Stimulated activated CD8-positive, alpha-beta memory T cell treated with anti-CD3 and anti-CD28 coated beads, Interleukin-12 subunit alpha, Interleukin-12 subunit beta, amount 100 ng/mL, for 4 hours (primary cell): ENCODE measurements at places on chromosomes 1 and 21.

DNA sequence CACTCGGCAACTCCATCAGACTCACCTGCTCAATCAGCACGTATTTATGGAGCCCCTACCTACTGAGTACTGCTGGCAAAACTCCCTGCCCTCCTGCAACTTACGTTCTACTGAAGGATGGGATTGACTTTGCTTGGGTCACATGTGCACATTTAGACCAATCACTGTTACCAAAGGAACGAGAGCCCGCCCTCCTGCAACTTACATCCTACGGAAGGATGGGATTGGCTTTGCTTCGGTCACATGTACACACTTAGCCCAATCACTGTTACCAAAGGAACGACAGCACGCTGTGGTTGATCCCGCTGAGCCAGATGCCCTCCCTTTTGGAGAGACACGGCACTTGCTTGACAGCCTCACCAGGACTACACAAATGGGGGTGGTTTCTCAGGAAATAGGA is 46.0 kb downstream of the UBIAD1 start:
- no peak for DNase-seq

DNA sequence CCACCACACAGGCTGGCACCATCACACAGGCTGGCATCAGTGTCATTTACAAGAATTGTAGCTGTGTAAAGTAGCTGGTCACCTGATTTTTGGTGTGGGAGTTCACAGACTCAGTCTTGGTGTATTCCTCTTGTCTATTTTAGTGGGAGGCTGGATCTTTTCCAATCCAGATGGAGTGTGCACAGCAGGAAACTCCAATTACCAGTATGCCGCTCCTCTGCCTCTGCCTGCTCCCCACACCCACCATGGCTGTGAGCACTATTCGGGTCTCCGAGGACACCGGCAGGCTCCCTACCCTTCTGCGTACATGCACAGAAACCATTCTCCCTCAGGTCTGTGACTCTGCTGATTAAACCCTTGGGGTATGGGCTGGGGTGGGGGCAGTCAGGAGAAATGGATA is 24.2 kb downstream of the TBX19 start:
- DNase-seq, result no peak

DNA sequence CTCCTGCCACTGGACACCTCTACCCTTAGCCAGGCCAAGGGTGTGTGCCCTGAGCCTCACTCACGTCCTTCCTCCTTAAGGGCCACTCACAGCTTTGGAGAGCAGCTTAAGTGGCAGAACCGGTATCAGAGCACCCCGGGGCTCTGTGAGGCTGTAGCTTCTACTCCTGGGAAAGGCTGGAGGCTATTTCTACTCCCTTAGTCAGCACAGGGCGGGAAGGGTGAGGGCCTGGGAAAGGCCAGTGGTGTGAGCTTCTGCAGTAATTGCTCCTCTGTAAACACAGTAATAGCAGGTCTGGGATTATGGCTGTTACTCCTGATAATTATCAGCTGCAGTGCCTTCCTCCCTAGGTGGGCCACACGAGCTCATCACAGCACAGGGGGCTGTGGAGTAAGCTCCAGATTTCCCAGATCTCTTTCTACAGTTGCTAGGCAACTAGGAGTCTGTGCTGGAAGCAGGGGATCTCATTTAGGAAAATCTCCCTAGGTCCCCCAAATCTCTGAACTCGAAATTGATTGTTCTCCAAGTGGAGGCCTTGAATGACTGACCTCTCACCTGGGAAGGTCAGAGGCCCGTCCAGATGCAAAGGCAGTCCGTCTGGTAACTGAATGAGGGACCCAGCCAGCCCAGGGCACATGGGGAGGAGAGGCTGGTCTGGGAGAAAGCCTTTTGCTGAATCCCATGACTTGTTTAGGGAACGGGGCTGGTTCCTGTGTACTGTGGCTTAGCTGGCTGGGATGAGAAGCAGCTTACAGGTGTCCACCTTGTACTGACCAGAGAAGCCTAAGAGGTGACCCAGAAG is 29.3 kb downstream of the IER5 start:
- no peak for DNase-seq

GRCh38 chr1:54649130-54649898 is 7.7 kb downstream of the MROH7 start:
- DNase-seq, result no peak

DNA sequence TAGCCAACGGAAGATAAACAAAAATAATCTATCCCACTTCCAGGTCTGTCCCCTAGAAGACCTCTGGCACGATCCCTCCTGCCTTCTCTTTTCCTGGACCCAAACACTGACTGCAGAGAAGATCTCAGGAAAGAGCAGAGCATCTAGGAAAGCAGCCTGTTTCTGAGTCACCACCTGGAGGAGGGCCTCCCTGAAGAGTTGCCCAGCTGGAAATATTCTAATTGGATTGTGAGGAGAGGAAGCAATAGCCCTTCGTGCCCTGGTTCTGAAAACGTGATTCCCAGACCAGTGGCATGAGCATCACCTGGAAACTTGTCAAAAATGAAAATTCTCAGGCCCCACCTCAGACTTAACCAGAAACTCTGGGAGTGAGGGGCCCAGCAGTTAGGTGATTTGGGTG is 411.1 kb downstream of the SETD4 start:
- no peak for DNase-seq

DNA sequence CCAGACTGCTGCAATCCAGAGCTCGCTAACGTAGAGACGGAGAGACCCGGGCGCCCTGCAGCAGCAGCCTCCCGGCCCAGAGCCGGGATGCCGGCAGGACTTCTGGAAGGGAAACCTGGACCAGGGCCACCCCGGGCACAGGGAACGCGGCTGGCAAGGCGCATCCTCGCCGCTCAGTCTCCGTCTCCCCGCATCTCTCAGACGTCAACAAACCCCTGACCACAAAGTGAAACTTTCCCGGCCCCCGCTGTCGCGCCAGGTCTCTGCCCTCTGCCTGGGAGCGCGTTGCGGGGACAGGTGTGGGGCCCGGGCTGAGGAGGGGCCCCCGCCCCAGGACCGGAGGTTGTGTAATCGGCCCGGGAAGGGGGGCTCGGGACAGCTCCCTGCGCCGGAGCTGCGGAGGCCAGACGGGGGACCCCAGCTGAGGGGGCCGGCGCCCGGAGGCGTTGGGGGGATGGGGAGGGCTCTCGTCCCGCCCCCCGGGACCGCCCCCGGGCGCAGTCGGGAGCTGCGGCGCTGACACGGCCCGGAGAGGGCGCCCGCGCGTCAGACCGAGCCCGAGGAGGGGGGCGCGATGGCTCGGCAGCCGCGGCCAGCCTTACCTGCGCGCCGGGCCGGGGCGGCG is 116.6 kb upstream of the HIVEP3 start:
- DNase-seq, result no peak

DNA sequence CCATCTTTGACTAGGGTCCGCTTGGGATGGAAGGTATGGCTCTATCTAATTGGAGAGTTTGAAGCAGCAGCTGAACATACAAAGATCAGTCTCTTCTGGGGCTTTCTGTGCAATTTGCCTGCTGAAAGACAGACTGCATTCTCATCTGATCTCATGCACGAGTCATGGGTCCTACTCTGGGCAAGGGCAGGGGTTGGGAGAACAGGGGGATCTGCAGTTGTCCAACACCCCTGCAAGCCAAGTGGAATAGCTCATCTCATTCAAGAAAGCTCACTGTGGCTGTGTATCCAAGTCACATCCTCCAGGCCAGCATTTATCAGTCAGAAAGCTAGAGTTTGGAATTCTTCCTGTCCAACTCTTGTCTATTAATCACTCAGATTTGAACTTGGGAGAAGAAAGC is 177.2 kb upstream of the C8B start:
- no peak for DNase-seq

- DNase-seq, result no peak
Measured at GRCh38 chr1:32636914-32637645, 13.3 kb downstream of the ZBTB8OS start.
